Hair follicle dermal papilla cell (primary cell): ENCODE measurements at places on chromosomes 16 and 17. TPM values are rescaled to one million over a fixed set of nuclear protein-coding genes. Genes with fewer than 3 reads are reported as not detected.

Gene KRTAP2-2
- total RNA-seq = not detected in 2 replicates

Gene FN3K
- 1.8 and 2.4 TPM in 2 replicates for total RNA-seq

Gene NUPR1
- total RNA-seq = 25.2 and 49.5 TPM in 2 replicates

Gene RAB40B
- 8.4 and 11.9 TPM in 2 replicates for total RNA-seq

Gene HSD11B2
- not detected in 2 replicates for total RNA-seq

Gene SPATA22
- 0.49 and 0.85 TPM in 2 replicates for total RNA-seq

Gene GRIN2C
- total RNA-seq = 0.12 and 0.16 TPM in 2 replicates

Gene CSH1
- not detected in 2 replicates for total RNA-seq

Gene MMP2
- total RNA-seq = 1,404 and 1,854 TPM in 2 replicates

Gene ABI3
- total RNA-seq = 3.4 TPM in 1 of 2 replicates, not detected in the other

Gene KRTAP4-1
- not detected in 2 replicates for total RNA-seq

Gene MT1F
- 0.16 TPM in 1 of 2 replicates, not detected in the other for total RNA-seq

Gene TLCD2
- total RNA-seq = 5.2 and 5.7 TPM in 2 replicates

Gene VPS35L
- total RNA-seq = 50.8 and 53.7 TPM in 2 replicates

Gene PLD6
- 4.5 and 5.0 TPM in 2 replicates for total RNA-seq
